H7 (cell line): ENCODE measurements at places on chromosomes 1 and 21. TPM values are rescaled to one million over a fixed set of nuclear protein-coding genes. Genes with fewer than 3 reads are reported as not detected.
A peak's percentile ranks its signal among the peaks of the same experiment; 100 is the strongest.

The SPATA46 gene
- total RNA-seq: not detected in 2 replicates

The SGIP1 gene
- total RNA-seq: 0.14 TPM in 1 of 2 replicates, not detected in the other

The FMO2 gene
- 0.03 TPM in 1 of 2 replicates, not detected in the other for total RNA-seq

The GRIK3 gene
- total RNA-seq: 5.4 and 8.2 TPM in 2 replicates

The DISP3 gene
- total RNA-seq: 5.8 and 6.1 TPM in 2 replicates

The FAM72D gene
- 13.6 and 22.8 TPM in 2 replicates for total RNA-seq

DNA sequence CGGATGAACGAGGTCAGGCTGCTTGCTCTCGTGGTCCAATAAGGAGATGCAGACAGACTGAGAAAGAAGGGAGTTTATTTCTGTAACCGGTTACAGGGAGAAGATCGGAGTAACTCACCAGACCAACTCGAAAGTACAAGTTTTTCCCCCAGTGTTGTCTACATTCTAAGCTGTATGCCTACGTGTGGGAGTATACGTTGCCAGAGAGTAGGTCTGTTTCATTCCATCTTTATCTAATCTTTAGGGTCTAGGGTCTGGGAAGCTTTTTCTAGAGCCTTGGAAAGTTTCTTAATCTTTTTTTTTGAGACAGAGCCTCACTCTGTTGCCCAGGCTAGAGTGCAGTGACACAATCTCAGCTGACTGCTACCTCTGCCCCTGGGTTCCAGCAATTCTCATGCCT is 4.7 kb upstream of the PADI1 start:
- DNase-seq: no peak

DNA sequence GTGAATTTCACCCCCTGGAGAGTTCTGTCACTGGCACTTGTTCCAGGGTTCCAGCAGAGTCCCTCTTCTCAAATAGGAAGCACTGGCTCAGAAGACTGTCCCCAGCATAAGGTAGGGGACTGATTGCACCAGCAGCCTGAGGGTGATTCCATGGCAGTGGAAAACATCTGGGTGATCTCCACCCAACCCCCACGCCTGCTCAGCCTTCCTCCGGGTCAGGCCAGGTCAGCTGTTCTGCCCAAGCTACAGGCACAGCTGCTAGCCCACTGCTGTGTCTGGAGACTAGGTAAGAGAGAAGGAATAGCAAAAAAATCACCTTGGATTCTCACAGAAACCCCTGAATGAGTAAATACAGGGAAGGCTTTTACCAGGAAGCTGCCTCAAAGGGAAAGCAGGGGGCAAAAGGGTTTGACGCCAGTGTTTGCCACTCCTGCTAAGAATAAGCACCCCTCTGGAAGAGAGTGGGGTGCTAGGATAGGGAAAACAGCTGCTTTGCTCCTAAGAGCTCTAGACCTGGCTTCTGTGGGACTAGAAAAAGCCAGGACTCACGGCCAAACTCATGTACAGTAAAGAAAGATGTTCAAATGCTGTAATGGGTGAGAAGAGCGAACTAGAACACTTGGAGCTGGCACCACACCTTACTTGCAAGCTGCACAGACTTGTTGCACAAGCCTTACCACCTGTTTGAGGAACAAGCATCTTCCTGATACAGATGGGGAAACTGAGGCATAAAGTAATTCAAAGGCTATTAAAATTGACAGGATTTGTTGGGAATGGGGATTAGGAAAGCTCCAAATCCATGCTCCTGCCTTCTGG is 1.0 kb upstream of the DENND2D start:
- DNase-seq: no peak

GRCh38 chr1:234855851-234856250 is 245.9 kb upstream of the IRF2BP2 start:
- no peak for DNase-seq

DNA sequence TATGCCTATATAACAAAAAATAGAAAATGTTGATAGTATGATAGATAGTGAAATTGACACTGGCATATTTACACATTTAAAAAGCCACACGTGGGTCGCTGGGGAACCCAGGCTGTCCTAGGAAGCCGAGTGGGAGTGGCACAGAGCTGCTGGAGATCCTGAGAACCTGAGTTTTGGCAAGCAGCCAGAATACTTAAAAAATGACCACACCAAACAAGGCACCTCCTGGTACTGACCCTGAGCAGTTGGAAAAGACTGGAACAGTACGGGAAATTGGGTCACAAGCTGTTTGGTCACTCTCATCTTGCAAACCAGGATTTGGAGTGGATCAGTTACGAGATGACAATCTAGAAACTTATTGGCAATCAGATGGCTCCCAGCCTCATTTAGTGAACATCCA is 111.5 kb downstream of the ZFYVE9 start:
- DNase-seq: no peak

DNA sequence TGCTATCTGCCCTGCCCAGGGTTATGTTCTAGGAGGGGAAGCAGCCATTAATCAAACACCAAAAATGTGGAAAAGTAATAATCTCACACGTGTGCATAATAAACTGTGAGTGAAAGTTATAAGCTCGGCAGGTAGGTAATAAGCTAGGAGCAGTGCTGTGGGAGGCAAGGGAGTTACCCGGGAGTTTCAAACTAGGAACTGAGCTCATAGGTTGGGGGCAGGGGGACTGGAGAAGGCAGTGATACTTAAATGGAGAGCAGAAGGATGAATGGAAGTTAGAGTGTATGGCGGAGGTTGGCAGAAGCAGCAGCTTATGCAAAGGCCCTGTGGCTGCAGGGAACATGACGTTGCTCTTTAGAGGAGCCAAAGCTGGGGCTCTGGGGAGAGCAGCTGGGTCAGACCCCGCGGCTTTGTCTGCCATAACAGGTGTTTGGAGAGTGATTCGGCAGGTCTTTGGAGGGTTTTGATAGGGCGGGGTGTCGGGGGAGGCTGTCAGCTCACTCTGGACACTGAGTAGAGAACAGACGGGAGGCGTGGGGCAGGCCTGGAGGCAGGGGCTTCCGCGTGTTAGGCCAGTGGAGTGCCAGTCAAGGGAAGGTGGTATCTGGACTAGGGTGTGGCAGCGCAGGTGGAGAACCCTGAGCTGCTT is 20.0 kb downstream of the PTPRF start:
- DNase-seq: no peak

DNA sequence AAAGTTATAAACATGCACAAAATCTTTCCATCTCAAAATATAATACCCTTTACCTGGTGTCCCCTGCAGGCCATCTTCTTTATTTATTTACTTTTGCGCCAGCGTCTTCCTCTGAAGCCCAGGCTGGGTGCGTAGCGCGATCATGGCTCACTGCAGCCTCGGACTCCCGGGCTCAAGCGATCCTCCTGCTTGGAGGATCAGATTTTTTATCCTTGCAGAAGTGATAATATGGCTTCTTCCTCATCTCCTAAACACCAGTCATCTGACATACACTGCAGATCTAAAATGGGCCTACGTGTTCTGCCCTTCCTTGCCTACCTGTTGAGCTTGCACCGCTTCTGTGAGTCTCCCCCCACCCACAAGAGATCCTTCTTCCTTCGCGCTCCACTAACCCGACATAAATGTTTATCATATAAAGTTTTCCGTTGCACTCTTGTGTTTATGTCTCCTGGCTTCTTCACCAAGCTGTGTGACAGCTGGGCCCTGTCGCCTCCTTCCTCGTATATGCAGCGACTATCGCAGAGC is 506 bp upstream of the SRP9 start:
- no peak for DNase-seq

- DNase-seq: peak; percentile 1
Measured at GRCh38 chr1:118077331-118078045, 107.5 kb downstream of the SPAG17 start.

DNA sequence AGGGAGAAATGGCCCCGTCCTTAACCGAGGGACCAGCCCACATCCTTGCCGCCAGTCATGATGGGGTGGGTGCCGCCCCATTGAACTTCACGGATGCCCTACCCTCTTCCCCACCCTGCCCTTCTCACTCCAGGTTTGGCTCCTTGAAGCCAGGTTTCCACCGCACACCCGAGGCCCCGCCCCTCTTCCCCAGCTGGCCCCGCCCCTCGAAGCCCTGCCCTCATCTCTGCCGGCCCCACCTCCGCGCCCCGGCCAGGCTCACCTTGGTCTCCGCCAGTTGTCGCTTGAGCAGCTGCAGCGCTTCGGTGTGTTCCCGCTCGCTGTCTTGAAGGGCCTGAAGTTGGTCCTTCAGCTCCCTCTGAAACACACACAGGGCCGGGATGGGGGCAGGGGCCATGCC is 16.6 kb downstream of the TRIM62 start:
- DNase-seq: peak; percentile 98

GRCh38 chr1:91806769-91807700 is 78.9 kb downstream of the TGFBR3 start:
- DNase-seq: no peak

DNA sequence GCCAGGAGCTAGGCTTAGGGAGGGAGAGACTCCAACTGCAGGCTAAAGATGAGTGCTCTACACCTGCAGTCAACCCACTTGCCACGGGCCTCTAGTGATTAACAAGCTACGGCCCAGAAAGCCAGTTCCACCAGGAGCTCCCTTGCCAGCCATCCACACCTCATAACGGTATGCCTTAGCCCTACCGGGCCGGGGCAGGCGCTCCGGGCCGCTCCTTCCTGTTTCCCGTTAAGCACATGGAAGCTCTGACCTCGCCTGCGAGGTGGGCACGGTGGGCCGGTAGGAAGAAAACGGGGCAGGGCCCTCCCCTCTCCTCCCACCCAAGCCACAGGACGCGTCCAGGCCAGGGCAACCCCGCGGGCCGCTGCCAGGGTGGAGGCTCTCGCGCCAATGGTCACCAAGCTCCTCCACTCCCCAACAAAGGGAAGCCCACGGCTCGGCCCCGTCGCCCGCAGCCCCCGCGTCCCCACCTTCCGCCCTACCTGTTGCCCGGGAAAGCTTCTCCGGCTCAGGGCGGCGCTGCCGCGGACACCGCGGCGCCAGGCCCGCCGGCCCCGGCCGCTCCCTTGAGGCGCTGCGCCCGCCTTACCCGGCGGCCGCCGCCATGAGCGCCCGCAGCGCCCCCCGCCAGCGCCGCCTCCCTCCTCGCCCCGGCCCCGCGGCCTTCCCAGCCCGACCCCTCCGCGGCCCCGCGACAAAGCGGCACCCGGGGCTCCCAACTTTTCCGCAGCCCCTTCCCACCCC is 627 bp downstream of the CERS2 start:
- DNase-seq: peak; percentile 85
